Caki2 (cell line): ENCODE measurements at places on chromosomes 6 and 20. TPM values are rescaled to one million over a fixed set of nuclear protein-coding genes. Genes with fewer than 3 reads are reported as not detected.

The CLPSL1 gene
- total RNA-seq, result 2.4 TPM in 1 of 2 replicates, not detected in the other

The LY6G6D gene
- total RNA-seq, result not detected in 2 replicates

The CDH4 gene
- total RNA-seq, result 2.7 and 3.5 TPM in 2 replicates

The OR2J2 gene
- not detected in 2 replicates for total RNA-seq

GRCh38 chr6:165571068-165571682 lies 91.9 kb downstream of the PDE10A start:
- DNase-seq, result peak; percentile 38

DNA sequence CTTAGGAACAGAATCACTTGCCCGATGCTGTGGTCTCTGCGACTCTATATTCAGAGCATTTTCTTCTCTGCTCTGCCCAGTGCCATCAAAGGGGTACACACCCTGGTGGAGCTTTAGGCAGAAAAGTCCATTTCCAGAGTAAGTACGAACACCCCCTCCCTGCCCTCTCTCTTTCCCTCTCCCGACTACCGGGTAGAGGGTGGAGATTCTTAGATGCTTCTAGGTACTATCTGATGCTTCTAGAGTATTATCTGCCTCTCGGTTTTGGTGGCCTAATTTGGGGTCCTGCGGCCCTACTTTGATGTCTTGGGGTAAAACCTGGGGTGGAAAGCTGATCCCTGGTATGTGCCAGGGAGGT lies 245.4 kb upstream of the SOX4 start:
- DNase-seq, result no peak

DNA sequence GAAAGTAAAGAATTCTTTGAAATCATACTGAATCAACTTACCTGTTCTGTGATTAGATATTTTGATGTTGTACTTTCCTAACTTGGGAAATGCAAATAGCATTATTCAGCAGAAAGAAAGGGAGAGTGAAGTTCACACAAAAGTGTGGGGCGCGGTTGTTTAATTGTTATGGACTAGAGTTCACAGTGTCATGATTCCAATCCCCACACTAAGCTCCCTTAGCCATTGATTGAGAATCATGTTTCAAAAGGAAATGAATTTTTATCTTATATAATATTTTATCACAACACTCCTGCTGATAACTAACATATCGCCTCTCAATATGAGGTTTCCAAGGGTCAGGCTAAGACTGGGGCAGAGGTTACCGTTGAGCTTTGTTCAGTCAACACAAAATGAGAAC lies 3.0 kb upstream of the GSTA5 start:
- DNase-seq, result no peak

DNA sequence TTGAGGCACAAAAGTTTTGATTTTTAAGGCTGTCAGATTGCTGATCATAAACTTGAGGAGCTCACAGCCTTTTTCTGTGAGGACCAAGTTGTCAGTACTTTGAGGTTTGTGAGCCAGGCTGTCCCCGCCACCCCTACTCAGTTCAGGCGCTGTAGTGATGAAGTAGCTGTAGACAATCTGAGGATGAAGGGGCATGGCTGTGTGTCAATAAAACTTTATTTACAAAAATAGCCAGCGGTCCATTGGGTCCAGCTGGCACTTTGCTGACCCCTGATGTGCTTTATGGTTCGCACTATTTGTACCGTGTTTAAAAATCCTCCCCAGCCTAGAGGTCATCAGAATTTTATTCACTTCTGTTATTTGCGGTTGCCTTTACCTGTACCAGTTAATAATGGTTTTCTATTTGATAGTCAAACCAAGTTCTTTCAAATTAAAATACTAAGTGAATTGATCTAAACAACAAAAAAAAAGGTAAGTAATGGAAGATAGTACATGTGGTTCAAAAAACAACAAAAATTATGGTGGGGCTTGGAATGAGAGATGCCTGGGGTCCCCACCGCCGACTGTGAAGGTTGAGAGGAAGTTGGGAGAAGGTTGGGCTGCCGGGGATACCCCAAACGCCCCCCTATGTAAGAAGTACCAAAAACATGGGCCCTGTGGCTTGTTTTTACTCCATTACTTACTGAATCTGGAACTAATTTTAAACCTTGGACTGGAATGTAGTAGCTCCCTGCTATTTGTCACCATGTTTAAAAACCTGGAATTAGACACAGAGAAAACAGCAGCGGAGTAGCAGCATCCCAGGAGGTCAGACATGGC lies 123.6 kb downstream of the SYCP2 start:
- DNase-seq, result no peak

GRCh38 chr6:159493898-159494585 lies 199.0 kb downstream of the SOD2 start:
- DNase-seq, result peak; percentile 3

GRCh38 chr20:52985687-52986086 lies 13.5 kb downstream of the TSHZ2 start:
- DNase-seq, result no peak

DNA sequence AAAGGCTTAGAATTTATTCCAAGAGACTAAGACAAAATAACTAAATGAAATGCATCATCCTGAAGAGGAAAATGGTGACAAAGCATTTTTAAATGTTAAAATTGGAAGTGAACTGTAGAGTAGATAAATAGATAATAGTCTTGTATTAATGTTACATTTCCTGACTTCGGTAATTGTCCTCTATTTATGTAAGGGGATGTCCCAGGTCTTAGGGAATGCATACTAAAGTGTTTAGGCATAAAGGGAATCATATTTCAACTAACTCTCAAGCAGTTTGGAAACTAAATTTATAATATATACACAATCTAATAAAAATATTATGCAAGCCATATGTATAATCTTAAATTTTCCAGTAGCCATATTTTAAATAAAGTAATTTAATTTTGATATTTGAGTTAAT lies 159.3 kb downstream of the WDR27 start:
- DNase-seq, result no peak

GRCh38 chr6:34021554-34022190 lies 124.2 kb downstream of the GRM4 start:
- no peak for DNase-seq

DNA sequence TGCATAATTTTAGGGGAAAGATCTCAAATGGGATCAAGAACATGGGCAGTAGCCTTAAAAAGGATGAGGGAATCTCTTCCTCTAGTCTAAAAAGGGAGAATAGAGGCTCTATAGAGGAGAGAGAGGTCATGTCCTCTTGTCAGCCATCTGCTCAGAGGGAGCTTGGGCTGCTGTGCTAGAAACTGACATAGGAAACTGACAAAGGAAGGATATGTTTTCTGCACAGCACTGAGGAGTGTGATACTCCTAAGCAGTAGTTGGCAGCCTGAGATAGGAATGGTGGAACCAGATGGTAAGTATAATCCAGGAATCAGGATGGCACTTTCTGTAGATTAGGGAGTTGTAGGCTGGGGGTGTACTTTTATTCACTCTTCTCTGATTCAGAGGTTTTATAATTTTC lies 59.2 kb downstream of the PTPRA start:
- DNase-seq, result no peak

DNA sequence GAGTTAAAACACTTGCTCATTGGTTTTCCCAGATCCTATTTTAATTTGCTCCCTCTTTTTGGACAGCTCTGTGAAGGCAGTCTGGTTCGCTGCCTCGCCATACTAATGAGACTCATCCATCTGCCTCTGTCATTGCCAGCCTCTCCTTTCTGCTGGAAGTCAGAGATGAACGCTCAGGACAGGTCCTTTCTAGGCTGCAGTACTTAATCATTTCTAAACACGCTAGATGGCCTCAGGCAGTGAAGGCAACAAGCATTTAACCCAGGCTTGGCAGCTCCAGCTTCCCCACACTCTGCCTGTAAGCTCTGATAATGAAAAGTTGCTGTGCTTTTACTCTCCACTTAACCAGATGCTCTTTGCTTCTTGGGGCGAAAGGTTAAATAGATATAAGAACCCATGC lies 286.7 kb upstream of the POU3F2 start:
- DNase-seq, result no peak

DNA sequence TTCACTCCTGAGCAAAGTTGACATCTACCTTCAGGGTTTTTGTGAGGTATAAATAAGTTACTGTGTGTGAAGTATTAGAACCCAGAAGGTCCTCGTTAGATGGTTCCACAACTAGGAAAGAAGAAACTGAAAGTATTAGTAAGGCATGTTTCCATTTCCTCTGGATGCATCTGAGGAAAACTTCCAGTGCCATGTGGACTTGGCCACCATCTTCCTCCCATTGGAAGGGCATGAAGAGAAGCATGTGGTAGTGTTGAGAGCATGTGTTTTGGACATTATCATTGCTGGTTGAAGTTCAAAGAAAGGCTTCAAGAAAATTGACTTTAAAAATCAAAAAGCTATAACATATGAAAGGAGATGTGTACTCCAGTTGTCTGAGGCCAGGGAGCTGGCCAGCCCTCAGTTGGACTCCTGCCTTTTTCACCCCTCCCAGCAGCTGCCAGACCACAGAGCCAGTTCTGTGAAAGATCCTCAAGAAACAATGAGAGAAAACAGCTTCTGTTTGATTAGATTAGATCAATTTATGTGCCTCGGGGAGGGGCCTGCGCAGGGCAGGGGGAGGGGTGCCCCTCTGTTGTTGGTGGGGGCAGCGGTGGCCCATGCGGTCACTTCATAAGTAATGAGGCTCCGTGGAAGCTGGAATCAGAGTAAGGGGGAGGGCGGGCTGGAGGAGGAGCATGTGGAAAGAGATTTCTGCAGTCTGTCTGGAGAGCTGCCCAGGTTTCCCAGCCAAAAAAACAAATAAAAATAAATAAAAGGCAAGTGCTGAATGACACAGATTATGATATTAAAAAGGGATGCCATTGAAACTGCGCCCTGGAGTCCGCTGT lies 154.0 kb downstream of the JARID2 start:
- no peak for DNase-seq

DNA sequence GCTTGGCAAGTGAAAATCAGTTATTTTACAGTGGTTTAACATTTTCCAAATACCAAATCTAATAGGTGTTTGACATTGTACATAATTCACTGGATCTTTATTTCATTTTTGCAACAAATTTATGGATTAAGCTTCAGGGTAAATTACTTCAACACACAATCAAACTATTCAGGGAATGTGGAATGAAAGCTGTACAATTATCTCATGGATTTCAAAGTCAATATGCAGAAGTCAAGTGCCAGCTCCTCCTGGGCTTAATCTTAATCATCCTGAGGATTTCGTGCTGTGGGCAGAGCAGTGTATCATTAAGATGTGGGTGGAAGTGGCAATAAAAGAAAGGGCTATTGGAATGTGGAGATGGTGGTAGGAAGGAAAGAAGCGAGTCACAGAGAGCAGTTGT lies 548.8 kb downstream of the COL12A1 start:
- no peak for DNase-seq

DNA sequence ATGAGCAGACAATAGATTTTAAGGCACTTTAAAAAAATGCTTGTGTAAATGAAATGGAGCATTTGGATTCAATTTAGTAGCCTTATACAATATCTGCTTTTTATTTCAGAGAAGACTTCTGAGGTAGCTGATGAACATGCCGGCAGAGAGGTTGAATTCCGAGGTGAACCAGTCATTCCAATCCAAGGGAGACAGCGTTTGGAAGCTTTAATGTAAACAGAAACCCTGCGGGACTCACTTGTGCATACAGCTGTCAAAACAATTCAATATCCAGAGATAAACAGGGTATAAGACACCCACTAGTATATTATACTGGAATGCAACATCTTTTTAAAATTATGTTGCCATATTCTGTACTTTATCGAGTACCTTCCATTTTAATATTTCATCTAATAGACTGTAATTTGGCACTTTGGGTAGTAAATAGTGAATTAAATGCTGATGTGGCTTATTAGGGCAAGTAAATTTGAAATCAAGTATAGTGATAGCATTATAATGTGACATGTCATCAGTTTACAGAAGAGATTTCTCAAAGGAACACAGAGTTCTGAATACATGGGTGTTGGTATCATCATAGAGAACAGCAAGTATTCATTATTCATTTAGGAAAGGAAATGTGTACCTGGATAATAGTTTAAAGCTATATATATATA lies 347.7 kb downstream of the PRKN start:
- no peak for DNase-seq
